ENCODE measurements at places on chromosomes 16 and 17.

GRCh38 chr17:76968707-76969597, 100.7 kb downstream of the MGAT5B start:
- no peaks in the 10 kb centered on the region for H3K36me3 ChIP-seq
- H3K27ac ChIP-seq: no peak overlapping the region
- DNase-seq: peak; percentile 28
- H3K4me1 ChIP-seq: peaks cover 10% of the 10 kb centered on the region

- H3K27me3 ChIP-seq: no peaks in the 10 kb centered on the region
- no peak overlapping the region for H3K27ac ChIP-seq
- no peak overlapping the region for H3K4me3 ChIP-seq
- H3K4me1 ChIP-seq: peaks cover 26% of the 10 kb centered on the region
- peaks cover 36% of the 10 kb centered on the region for H3K36me3 ChIP-seq
Measured at GRCh38 chr17:78142119-78142861, 3.9 kb upstream of the C17orf99 start.

GRCh38 chr16:15807603-15808009, 49.2 kb downstream of the MYH11 start:
- no peaks in the 10 kb centered on the region for H3K4me1 ChIP-seq
- H3K36me3 ChIP-seq: no peaks in the 10 kb centered on the region
- DNase-seq: no peak
- H3K27ac ChIP-seq: no peak overlapping the region

DNA sequence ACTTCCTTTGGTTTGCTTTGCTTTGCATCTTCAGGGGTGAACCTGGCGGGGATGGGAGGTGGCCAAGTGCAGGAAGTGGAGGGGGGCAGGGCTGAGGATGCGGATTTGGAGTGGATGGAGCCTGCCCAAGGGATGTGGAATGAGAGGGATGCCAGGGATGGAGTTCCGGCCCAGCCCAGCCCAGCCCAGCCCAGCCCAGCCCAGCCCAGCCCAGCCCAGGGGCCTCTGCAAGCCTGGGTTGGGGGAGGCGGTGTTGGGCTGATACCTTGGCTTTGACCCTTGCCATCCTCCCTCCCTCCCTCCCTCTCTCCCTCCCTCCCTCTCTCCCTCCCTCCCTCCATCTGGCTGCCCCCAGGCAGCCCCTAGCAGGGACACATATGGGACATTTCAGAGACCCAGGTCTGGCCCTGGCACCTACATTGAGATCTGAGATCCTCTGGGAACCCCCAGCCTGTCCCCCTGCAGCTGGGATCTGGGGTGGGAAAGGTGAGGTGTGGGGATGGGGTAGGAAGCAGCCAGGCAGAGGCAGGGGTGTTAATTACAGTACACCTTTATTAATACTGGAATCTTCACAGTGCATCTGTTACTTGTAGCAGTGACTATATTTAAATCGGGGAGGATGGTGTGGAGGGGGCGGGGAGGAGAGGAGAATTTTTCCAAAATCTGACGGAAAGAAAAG, 14.5 kb downstream of the IL34 start:
- no peaks in the 10 kb centered on the region for H3K4me1 ChIP-seq
- H3K36me3 ChIP-seq: no peaks in the 10 kb centered on the region
- DNase-seq: no peak
- H3K27ac ChIP-seq: no peak overlapping the region

DNA sequence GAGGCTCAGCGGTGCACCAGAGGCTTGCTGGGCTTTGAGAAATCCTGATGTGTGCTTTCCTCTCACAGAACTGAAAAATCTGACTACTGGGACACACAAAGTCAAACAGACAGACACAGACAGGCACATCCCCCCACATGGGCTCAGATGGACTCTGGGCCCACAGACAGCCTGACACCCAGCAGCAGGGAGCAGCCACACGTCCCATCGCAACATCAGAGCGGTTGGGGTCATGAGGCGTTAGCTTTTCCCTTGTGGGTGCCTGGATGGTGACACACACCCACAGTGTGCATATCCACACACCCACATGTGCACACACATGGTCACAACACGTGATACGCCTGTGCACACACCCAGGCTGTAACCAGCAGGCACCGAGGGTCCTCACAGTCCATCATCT, 6.3 kb downstream of the SPNS3 start:
- no peak overlapping the region for H3K4me3 ChIP-seq
- peaks cover 28% of the 10 kb centered on the region for H3K4me1 ChIP-seq
- H3K27me3 ChIP-seq: no peaks in the 10 kb centered on the region
- peaks cover 13% of the 10 kb centered on the region for H3K36me3 ChIP-seq
- H3K27ac ChIP-seq: no peak overlapping the region
- DNase-seq: no peak

- no peak overlapping the region for H3K27ac ChIP-seq
- peaks cover 8% of the 10 kb centered on the region for H3K36me3 ChIP-seq
- DNase-seq: no peak
- H3K27me3 ChIP-seq: no peaks in the 10 kb centered on the region
Measured at GRCh38 chr17:81259058-81259605, 20.0 kb downstream of the NDUFAF8 start.

- H3K27me3 ChIP-seq: no peaks in the 10 kb centered on the region
- H3K4me3 ChIP-seq: no peak overlapping the region
- no peaks in the 10 kb centered on the region for H3K36me3 ChIP-seq
- H3K27ac ChIP-seq: no peak overlapping the region
- no peak for DNase-seq
- no peaks in the 10 kb centered on the region for H3K4me1 ChIP-seq
Measured at GRCh38 chr17:79950306-79950705, 85.4 kb downstream of the TBC1D16 start.

- peak overlapping the region; percentile 91 for H3K27ac ChIP-seq
- peaks cover 1% of the 10 kb centered on the region for H3K36me3 ChIP-seq
- peaks cover 19% of the 10 kb centered on the region for H3K4me1 ChIP-seq
- peak overlapping the region; percentile 78 for H3K4me3 ChIP-seq
Measured at GRCh38 chr16:89505204-89506112, 2.7 kb upstream of the SPG7 start.

DNA sequence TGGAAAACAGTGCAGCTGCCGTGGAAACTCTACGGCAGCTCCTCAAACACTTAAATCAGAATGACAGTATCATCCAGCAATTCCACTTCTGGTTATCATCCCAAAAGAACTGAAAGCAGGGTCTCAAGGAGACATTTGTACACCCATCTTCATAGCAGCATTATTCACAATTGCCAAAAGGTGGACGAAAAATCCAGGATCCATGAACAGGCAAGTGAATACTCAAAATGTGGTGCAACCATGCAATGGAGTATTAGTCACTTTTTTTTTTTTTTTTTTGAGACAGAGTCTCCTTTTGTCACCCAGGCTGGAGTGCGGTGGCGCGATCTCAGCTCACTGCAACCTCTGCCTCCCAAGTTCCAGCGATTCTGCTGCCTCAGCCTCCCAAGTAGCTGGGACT, 10.6 kb upstream of the AATK start:
- H3K36me3 ChIP-seq: no peaks in the 10 kb centered on the region
- no peaks in the 10 kb centered on the region for H3K4me1 ChIP-seq
- no peak overlapping the region for H3K27ac ChIP-seq

DNA sequence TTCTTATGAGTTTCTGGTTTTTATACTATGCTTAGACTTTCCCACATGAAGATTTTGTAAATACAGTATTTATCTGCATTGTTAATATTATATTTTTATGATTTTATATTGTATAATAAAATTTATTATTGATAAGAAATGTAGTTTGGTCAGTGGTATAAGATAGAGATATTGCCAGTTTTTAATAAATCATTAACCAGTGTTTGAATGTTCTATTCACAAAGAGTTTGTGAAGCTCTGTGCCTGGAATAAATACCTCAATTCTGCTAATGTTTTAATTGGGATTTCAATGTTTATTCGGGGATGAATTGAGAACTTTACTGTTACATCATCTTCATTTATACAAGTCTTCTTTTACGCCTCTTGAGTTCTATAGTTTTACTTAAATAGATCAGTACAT, 16.9 kb downstream of the COX10 start:
- peaks cover 43% of the 10 kb centered on the region for H3K4me1 ChIP-seq
- H3K4me3 ChIP-seq: no peak overlapping the region
- no peaks in the 10 kb centered on the region for H3K27me3 ChIP-seq
- H3K27ac ChIP-seq: no peak overlapping the region

DNA sequence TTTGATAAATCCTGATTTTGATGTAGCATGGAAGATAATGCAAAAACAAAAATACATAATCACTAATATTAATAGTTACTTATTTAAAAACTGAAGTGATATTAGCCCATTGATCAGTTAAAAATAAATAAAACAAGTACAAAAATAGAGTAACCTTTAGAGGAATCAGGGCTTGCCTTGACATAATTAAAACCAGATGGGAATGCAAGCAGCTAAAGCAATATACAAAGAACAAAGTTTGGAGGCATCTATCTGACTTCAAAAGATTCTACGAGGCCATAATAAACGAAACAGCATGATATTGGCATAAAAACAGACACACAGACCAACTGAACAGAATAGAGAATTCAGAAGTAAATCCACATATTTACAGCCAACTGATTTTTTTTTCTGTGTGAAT, 15.0 kb upstream of the HEATR3 start:
- no peak overlapping the region for H3K4me3 ChIP-seq
- no peaks in the 10 kb centered on the region for H3K36me3 ChIP-seq
- H3K4me1 ChIP-seq: no peaks in the 10 kb centered on the region
- peaks cover 24% of the 10 kb centered on the region for H3K27me3 ChIP-seq

DNA sequence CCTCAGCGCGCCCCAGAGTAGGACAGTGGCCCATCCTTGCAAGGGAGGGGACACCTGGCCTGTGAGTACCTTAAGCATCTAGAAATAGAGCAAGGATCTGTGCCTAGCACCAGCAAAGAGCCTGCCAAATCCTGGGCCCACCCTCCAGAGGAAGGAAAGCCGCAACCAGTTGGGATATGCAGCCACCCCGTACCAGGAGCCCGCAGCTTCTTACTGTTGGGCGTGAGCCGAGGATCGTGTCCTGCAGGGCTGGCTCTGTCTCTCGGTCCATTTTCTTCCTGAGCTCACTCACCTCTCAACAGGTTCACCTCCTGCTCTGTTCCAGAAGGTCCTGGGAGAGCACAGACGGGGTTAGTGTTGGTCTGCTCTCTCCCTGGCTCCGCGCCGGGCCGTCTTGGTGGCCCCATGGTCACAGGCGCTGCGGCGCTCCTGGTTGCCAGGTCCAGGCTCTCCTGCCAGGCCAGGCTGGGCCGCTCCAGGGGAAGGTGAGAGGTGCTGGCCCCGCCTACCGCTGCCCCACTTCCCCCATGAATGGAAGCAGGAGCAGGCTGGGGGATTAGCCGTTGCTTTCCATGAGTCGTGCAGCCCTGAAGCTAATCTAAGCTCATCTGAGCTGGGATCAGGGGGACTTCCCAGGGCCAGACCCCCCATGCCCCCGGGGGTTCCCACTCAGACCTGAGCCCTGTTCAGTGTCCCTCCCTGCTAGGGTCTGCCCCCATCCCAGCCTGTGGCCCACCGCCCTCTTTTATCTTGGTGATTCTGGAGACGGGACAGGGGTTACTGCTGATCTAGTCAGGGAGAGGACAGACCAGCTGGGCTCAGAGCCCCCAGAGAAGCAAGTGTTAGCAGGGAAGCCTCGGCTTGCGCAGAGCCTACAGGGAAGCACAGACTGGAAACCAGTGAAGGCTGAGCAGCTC, 12.7 kb downstream of the ENDOV start:
- H3K4me1 ChIP-seq: peaks cover 7% of the 10 kb centered on the region
- H3K27ac ChIP-seq: no peak overlapping the region
- no peak overlapping the region for H3K4me3 ChIP-seq
- H3K27me3 ChIP-seq: no peaks in the 10 kb centered on the region

DNA sequence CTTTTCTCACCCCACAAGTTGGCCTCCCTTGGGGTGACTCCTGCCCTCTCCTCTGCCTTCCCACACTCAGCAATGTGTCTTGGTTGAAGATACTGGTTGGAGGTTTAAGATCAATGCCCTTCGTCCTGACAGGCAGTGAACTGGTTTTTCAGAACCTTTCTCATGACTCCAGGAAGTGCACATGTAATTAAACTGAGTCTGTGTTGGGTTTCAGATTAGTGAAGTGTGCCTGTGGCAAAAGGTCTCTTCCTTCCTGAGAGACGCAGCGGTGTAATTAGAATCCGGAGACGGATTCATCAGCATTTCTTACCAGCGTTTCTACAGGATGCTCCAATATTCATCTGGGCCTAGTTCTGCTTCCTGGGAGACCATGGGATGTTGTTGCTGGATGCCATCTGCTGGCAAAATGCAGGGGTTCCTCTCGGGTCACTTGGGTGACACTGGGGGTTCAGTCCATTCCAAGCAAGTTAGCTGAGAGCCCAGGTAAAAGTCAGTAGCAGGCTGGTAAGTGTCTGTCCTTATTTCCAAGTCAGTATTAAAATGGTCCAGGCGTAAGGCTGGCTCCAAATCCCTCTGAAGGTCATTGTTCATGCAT, 233.3 kb downstream of the XYLT1 start:
- H3K4me3 ChIP-seq: peak overlapping the region; percentile 13
- DNase-seq: no peak
- H3K36me3 ChIP-seq: peaks cover 36% of the 10 kb centered on the region
- H3K27me3 ChIP-seq: no peaks in the 10 kb centered on the region

DNA sequence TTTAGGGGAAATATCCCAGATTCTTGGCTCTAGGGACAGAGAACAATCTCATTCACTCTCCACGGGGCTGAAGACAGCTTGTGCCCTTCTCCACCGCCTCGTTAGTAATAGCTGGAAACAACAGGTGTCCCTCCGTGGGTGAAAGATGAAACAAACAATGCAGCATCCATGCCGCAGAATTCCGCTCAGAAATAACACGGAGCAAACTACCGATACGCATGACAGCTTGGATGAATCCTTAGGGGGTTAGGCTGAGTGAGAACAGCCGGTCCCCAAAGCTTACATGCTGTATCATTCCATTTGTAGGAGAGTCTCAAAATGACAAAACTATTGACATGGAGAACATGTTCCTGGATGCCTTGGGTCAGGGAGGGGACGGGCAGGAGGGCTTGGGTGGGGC, 29.4 kb upstream of the CACNG1 start:
- H3K27me3 ChIP-seq: peaks cover 2% of the 10 kb centered on the region
- H3K4me3 ChIP-seq: no peak overlapping the region
- no peaks in the 10 kb centered on the region for H3K4me1 ChIP-seq
- no peak for DNase-seq
- H3K27ac ChIP-seq: no peak overlapping the region
- no peaks in the 10 kb centered on the region for H3K36me3 ChIP-seq

GRCh38 chr17:78301821-78302213, 58.1 kb downstream of the SOCS3 start:
- H3K36me3 ChIP-seq: no peaks in the 10 kb centered on the region
- H3K4me1 ChIP-seq: peaks cover 8% of the 10 kb centered on the region
- no peak overlapping the region for H3K27ac ChIP-seq
- no peak for DNase-seq
- no peaks in the 10 kb centered on the region for H3K27me3 ChIP-seq

- H3K4me1 ChIP-seq: peaks cover 11% of the 10 kb centered on the region
- H3K27me3 ChIP-seq: no peaks in the 10 kb centered on the region
- DNase-seq: no peak
- H3K27ac ChIP-seq: no peak overlapping the region
- no peak overlapping the region for H3K4me3 ChIP-seq
Measured at GRCh38 chr17:18323507-18324139, 8.5 kb downstream of the SMCR8 start.

All from T-helper 2 cell treated with Interferon-gamma antibody and Interleukin-4, amounts not matched to agents 5 μg/mL and 100 μg/mL, for 36 hours (primary cell).